ENCODE measurements at places on chromosomes 5 and 9.
A peak's percentile ranks its signal among the peaks of the same experiment; 100 is the strongest.

DNA sequence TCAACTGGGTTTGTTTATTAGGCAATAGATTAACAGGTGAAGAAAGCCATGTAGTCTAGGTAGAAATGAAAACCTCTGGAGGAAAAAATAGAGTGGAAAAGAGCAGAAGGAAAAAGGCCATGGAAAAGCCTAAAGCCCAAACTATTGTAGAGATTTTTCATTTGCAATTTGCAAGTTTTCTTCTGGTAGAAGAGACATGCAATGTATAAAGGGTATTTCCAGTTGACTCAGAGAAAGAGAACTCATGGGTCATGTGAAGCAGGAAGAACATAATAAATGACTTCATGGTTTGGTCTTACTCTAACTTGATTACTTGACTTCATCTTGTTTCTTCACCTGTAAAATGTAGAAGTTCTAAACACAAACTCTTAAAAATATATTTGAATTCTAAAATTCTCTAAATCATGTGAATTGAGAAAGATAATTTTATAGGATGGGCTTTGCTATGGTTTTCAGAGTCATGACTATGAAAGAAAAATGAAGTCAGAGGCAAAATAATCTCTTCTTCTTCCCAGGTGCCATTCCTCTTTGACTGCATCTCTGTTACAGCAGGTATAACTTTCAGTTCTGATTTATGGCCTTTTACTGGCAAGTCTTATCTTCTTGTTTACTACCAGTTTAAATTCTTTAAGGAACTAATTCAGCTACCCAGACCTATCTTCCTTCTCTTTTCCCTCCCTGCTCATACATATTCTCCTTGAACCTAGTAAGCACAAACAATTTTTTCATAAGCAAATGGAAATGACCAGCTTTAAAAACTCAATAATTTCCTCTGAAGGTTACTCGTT lies 47.7 kb upstream of the TMC1 start:
- peak; percentile 66 for DNase-seq

DNA sequence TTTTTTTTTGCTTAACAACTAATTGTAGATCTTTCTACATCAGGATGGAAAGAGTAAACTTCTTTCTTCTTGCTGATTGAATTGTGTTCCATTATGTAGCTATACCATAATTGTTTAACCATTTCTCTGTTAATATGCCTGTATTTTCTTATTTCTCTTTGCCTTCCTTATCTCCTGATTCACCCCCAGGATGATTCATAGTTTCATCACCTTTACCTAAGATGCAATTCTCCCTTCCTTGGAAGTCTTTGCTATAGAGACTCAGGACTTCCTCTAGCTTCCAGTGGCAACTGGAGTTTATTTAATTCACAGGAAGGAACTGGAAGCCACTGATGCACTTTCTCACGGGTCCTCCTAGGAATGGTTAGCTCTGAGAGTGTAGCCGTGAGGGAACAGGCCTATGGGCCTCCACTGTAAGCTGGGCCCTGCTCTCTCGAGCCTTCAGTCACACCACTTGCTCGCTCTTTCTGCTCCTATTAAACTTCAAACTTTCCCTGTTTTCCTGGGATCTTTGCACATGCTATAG lies 83.1 kb downstream of the FGF1 start:
- DNase-seq, result peak; percentile 24

GRCh38 chr5:176636426-176636825 lies 6.0 kb downstream of the EIF4E1B start:
- no peak for DNase-seq

- DNase-seq, result no peak
These were observed 84.3 kb downstream of the CRB2 start for GRCh38 chr9:123440256-123440655.

- DNase-seq, result no peak
These were observed 419.5 kb upstream of the ACTBL2 start for GRCh38 chr5:57902095-57902494.

DNA sequence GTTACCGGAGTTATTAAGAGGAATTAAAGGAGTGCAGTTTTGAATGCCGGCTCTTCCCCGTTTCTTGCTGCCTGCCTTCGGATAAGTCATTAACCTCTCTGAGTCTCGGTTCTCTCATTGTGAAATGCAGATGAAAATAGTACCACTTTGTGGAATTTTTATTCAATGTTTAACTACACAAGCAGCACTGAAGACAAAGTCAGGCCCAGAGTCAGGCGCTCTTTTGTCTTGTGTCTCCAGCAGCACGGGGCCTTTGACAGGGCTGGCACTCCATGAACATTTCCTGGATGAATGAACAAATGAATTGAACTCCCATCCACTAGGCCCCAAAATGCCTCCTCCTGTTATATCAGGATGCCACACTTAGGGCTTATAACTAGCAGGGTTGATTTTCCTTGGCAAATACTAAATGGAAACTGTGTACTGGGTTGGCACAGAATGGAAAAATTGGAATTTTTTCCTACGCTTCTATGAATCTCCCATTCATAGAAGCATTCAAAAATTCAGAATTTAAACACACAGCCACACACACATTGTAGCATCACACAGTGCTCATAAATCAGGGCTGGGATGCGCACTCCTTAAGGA lies 332.8 kb downstream of the MLLT3 start:
- DNase-seq, result no peak

DNA sequence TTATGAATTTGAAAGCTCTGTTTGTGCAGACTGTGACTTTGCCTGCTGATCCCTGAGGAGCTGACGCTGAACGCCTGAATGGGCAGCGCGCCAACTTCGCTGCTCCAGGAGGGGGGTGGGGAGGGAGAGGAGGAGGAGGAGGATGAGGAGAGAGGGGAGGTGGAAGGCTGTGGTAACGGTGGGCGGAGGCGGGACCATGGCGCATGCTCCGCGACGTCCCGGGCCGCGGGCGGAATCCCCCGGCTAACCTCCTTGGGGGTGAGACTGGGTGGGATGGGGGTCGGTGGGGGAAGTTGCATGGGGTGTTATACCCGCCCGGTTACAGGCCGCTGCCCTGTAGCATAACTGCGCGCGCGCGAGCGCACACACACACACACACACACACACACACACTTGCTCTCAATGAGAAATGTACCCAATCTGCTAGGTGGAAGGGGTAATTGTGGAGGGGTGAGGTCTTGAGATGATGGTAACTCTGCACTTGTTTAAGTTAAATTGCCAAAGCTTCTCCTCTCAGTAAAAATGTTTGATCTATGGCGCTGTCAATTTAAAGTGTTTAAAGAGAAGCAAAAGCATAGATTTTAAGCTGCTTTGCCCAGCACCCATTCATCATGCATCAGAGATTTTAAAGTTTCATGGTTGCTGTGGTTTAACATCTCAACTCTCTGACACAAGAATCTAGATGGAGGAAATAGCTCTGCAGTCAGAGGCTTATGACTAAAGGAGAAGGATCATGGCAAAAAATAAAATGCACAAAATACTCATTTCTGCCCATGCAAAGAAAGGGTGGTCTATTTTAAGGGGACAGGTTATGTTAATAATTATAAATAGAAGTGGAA lies 76.6 kb upstream of the TBCA start:
- peak; percentile 23 for DNase-seq

Measured in endothelial cell of umbilical vein (primary cell).